CD4-positive, alpha-beta T cell treated with Interleukin-2 at 100 ng/mL for 4 hours (primary cell): ENCODE measurements at places on chromosomes 3 and 15.
A peak's percentile ranks its signal among the peaks of the same experiment; 100 is the strongest.

DNA sequence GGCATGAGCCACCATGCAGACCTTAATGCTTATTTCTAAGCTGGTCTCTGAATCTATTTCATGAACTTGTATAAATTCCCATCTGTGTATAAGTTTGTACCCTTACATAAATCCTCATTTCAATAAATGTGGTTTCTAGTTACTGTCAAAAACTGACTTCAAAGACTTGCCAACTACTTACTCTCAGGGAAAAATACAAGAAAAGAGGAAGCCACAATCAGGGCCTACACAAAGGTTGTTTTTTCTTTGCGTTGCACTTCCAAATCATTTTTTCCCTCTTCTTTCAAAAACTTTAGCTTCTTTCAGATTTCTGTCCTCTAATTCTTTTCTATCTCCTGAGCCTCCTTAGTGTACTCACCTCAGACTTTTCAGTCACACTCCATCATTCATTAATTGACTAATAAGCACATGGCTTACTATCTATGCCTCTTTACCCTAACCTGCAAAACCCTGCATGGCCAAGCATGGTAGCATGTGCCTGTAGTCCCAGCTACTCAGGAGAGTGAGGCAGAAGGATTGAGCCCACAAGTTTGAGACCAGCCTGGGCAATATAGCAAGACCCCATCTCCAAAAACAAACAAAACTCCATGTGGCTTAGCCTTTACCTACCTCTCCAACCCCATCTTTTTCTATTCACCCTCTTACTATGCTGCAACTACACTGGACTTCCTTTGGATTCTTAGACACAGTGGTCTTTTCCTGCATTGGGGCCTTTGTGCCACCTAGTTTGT, 37.7 kb downstream of the BUB1B start:
- DNase-seq, result no peak

- DNase-seq, result no peak
Observed at GRCh38 chr15:80549191-80549590, 145.0 kb downstream of the ARNT2 start.

GRCh38 chr3:66047311-66048050, 8.8 kb upstream of the MAGI1 start:
- DNase-seq, result no peak

DNA sequence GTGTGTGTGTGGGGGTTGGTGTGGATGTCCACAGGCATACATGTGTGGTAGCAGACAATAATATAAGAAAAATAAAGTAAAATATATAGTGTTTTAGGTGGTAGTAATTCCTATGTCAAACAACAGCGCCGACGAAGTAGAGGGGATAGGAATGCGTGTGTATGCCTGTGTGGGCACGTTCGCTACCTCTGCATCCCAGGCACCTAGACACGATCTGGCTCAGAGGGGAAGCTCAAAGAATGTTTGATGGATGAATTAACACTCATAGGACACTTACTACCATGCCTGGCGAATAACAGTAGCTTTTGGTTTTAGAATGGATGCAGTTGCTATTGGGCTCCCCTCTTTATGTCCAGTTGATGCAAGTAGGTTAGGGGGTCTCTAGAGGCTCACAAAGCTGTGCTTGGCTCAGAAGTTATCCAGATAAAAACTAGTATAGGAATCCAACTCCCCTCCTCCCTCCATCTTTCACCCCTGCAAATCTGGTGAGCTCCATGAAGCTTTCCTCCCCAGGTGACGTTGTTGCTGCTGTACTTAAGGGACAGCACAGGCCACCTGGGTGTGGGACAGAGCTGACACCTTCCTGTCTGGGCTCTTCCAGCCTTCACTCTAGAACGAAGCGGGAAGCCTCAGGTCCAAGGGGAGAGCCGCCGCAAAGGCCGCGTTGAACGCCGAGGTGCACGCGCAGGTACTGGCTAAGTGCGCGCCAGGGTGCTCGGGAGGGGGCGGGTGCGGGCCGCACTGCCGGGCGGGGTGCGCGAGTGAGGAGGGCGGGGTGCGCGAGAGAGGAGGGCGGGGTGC, 192.6 kb upstream of the LYSMD4 start:
- peak; percentile 77 for DNase-seq

GRCh38 chr3:175732017-175732416, 872.9 kb downstream of the NAALADL2 start:
- DNase-seq, result no peak

GRCh38 chr3:12142476-12142875, 16.2 kb downstream of the TIMP4 start:
- DNase-seq, result no peak

DNA sequence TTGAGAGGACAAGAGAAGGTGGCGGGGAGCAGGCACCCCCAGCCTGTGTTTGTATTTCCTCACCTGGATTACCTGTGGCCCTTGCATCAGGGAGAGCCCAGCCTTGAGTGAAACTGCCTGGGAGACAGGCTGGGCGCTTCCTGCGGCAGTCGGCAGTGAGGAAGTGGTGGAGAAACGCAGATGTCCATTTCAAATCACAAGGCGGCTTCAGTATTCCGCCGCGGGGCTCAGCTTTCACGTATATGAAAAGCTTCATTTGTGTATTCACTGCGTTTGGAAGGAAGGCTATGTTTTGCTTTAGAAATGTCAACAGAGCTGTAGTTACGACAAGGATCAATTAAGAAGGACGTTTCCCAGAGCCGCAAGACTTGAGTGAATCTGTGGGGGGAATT, 167.4 kb upstream of the CTDSPL start:
- DNase-seq, result no peak

DNA sequence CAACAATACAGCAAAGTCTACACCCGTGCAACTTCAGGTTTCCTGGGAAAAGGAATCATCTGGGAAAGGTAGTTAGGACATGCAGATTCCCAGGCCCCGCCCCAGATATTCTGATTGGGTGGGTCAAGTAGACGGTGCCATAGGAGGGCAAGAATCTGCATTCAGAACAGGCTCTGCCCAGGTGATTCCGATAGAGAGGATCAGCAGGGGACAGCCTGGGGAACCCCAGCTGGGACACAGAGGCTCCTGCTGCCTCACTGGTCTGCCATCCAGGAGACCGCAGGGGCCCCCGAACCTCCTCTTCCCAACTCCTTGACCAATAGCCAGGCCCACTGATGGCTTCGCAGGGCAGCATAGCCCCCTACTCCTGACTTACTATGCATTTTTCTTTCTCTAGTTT, 243.4 kb downstream of the VPS13C start:
- DNase-seq, result no peak

GRCh38 chr15:79451361-79451999, 19.3 kb downstream of the MINAR1 start:
- DNase-seq, result no peak

- DNase-seq, result peak; percentile 48
Observed at GRCh38 chr15:72285927-72286516, 13.7 kb upstream of the PARP6 start.

- no peak for DNase-seq
Observed at GRCh38 chr3:108661699-108662098, 72.2 kb downstream of the DZIP3 start.

- DNase-seq, result no peak
Observed at GRCh38 chr15:98690272-98690950, 42.1 kb downstream of the IGF1R start.

- no peak for DNase-seq
Observed at GRCh38 chr15:75947092-75947491, 43.4 kb downstream of the FBXO22 start.

- DNase-seq, result no peak
Observed at GRCh38 chr15:68574046-68574445, 4.7 kb upstream of the CORO2B start.

GRCh38 chr3:124364317-124365020, 365.8 kb upstream of the UMPS start:
- DNase-seq, result no peak

- no peak for DNase-seq
Observed at GRCh38 chr15:65426216-65426853, 3.6 kb upstream of the IGDCC4 start.
